ENCODE measurements at places on chromosomes 2 and 18.
A peak's percentile ranks its signal among the peaks of the same experiment; 100 is the strongest.

DNA sequence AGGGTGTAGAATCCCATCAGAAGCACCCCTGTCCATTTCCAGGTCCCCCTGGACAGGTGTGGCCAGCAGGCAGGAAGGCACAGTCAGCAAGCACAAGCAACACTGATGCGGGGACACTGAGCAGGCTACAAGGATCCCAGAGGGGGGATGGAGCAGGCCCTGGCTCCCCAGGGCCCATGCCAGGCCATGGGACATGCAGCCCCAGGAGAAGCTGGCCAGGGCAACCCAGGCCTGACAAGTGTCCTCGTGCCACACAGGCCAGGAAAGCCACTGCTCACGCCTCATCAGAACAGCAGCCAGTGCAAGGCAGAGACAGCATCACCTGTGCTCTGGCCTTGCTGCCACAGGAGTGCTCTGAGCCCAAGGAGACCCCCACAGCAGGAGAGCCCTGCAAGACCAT lies 14.1 kb upstream of the GPC1 start:
- DNase-seq, result no peak

DNA sequence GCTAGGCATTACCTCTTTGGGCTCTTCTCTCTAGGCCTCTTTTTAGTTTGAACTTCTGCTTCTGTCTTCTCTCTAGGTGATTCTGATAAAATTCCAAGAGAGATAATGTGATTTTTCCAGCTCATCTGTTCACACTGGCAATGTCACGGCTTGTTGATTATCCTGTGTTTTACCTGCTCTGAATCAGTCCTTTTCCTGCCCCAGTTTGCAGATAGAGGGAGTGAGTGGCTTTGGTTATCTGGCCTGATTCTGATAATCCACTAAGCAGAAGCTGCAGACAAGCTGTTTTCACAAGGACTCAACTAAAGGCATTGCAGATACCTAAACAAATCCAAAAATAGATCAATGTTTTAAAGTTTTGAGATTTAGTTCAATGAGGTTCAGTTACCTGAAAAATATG lies 111.9 kb downstream of the DCC start:
- DNase-seq, result no peak

DNA sequence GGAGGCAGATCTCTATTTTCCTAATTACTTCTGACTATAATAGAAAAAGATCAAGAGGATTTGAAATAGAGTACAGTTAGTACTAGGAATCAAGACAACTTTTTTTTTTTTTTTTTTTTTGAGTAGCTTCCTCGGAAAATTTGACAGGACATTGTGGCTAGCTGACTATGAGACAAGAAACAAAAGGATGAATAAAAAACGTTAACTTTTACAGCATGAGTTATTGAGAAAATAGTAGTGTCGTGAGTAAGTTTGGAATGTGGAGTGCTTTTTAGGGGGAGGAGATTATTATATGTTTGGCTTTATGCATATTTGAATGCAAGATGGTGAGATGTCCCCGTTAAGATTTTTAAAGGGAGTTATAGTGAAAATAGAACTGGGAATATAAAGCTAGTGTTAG lies 27.7 kb upstream of the CPS1 start:
- no peak for DNase-seq

GRCh38 chr2:20304411-20304810 lies 46.2 kb downstream of the PUM2 start:
- DNase-seq, result no peak

- peak; percentile 85 for DNase-seq
Observed at GRCh38 chr2:233247116-233247515, 4.4 kb upstream of the ATG16L1 start.

DNA sequence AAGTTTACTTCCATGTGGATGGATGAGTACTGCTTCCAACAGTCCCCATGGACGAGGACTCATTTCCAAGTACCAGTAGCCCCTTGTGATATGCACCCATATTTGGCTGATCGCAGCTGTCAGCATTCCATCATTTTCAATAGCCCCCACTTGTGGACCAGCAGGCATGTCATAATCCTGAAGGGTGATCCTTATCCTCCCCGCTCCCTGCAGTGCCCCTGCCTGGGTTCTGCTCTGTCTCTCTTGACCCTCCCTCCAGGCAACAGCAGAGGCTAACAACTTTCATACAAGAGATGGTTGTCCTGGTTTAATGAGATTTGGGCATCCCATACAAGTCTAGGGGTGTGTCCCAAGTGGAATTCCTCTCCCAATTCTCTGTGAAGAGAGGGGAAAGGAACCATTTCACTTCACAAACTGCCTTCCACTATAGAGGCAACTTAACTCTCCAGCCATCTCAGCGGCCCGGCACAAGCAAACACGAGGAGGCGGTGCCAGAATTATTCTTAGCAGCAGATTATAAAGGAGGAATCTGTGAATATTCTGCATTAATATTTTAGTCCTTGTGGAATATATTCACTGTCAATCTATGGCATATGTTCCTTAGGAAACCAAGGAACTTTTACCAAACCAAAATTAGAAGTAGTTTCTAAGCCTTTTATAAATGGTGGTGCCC lies 110.7 kb downstream of the RTN4 start:
- DNase-seq, result no peak

DNA sequence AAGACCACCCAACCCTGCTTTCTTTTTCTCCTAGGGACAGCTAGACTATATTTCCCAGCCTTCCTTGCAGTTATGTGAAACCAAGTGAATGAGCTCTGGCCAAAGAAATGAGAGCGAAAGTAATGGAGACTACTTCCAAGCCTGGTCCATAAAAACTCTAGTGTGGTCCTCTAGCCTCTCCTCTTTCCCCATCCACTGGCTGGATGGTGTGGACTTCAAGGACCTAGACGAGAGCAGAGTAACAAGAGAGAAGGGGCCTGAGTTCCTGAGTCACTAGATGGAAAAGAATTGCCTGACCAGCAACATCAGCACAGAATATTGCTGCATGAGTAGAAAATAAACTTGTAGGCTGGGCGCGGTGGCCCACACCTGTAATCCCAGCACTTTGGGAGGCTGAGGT lies 2.9 kb upstream of the TMSB10 start:
- DNase-seq, result no peak

DNA sequence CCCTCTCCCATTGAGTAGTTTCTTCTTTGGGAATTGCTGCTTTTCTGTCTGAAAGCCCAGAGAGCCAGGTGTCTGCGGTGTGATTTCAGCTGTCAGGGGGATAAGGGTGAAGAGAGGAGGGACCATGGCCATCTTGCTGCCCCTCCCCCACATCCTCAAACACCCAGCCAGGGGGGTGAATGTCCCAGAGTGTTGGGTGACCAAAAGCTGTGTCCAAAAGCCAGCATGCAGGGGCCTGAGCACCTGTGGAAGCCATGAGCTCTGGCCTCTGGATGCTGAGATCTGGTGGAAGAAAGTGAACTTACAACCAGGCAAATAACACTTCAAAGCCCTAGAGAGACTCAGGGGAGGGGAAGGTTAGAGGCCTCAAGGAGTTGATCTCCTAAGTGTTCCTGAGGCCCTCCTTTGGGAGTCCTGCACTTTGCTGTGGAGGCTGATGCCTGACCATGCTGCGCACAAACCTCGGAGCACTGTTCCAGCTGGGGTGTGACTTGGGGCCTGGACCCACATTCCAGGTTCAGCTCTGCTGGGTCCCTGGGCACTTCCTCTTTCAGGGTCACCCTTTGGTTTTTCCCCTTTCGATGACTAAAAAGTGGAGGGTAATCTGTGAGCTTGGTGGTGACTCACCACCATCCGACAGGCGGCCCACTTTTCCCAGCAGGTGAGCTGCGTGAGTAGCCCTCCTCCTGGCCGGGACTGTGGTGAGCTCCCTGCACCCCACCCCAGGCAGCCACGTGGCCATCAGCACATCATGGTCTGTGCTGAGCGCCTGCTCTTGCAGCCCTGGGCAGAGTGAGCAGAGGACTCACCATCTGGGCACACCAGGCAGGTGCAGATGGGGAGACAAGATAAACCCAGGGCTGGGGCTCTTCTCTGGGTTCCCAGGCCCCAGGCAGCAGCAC lies 66.8 kb upstream of the FOSL2 start:
- DNase-seq, result peak; percentile 92

DNA sequence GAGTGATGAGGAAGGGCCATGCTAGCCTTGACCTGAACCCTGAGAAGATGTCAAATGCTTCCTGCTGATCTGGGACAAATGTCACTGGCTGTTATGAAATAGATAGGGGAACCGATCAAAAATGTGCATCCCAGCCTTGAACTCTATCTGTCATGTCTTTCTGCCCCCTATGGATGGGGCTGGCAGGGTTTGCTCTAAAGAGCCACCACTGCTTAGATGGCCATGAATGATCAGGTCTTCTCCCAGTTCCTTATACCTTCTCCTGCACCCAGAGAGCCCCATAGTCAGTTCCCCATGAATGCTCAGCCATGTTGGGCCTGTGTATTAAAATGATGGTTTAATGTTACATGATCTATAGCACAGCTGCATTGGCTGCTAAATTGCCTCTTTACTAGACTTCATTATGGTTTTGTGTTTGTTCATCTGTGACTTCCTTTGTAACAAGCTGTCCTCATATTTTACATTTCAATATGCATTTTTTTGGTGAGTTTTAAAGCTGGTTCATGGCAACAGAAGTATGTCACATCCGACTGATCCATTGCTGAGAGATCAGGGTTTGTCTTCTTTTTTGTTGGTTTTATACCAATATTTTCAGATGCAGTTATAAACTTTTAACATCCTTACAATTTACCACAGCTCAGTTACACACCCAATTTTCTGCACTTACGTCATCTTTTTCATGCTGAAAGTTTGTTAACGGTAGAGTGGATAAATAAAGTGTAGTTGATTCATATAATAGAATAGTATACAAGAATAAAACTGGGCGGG lies 56.3 kb upstream of the SMAD2 start:
- DNase-seq, result peak; percentile 58

GRCh38 chr2:226772389-226773179 lies 27.0 kb downstream of the IRS1 start:
- DNase-seq, result no peak

- DNase-seq, result peak; percentile 74
Observed at GRCh38 chr2:101516823-101517690, 42.1 kb upstream of the RFX8 start.

DNA sequence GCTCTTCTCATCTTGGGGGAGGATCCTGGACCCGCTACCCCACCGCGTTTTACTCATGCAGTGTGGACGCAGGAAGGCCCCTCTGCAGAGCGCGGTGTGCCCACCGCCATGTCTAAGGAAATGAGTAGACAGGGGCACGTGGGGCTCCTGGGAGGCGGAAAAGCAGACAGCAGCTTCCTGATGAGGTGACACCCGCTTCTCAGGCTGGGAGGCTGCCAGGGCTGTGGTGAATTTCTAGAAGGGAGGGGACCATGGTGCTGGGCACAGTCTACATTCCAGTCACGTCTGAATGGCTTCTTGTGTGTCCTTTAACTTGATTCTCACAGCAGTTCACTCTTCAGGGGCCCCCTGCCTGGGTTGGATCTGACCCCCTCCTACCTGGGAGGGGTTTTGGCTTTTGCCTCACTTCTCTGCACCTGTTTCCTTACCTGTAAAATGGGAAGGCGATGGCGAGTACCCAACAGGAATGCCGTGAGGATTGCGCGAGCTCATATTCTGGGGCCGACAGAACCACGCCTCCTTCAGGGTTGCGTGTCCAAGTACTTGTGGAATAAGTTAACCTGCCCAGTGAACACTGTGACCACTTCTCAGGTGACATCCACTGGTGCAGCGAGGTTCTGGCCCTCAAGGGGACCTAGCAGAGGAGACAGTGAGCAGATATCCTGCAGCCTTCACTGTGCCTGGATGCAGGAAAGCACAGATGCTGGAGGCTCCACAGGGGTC lies 32.3 kb upstream of the MBP start:
- DNase-seq, result no peak

- DNase-seq, result no peak
Observed at GRCh38 chr2:120771781-120772208, 36.1 kb downstream of the GLI2 start.

DNA sequence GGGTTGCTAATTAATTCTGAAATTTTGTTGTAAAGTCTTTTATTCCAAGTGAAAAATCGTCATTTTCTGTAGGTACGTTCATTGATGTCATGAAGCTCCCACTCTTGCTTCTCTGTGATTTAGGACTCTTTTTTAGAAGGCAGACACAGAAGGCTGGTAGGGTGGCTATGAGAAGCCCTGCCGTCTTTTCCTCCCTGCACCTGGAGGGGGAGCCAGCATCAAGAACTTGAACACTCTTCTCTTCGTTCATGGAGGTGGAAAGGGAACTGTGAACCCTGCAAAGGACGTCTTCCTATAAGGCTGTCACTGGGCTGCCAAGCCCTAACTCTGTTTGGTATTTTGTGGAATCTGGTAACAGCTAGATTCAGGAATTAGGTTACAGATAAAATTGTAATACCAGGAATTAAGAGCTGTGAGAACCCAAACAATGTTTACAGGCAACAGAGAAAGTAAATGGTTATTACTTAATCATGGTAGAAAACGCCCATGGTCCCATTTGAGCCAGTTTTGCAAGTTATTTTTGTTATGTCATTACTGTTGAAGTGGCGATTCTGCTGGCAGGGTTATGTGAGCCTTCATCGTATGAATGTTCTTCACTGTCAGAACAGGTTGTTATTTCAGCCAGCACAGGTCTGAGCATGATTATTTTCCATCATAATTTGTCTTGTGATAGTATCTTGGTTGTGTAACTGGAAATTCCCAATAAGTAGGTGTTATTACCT lies 112.2 kb downstream of the OSBPL6 start:
- DNase-seq, result peak; percentile 24

- no peak for DNase-seq
Observed at GRCh38 chr18:37440206-37440605, 125.4 kb downstream of the CELF4 start.

- DNase-seq, result no peak
Observed at GRCh38 chr2:217456016-217456415, 546.8 kb downstream of the TNS1 start.

- DNase-seq, result peak; percentile 95
Observed at GRCh38 chr2:20141056-20141762, 83.7 kb downstream of the SDC1 start.

DNA sequence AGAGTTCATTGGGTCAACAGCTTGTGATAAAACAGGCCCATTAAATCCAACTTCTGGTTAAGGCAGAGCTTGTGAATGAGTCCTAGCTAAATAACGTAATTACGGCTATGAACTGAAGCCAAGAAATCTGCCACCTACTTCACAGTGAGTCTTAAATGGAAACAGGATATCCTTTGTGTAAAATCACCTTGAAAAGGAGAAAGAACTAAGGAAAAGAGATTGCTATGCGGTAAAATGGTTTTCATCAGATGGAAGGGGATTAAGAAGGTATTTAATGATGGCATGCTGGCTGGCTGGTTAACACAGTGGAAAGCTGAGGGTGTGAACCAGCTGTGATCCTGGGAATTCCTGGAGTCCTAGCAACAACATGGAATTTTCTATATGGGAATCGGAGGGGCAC lies 156.6 kb downstream of the DOK6 start:
- DNase-seq, result no peak

- DNase-seq, result peak; percentile 88
Observed at GRCh38 chr2:215680605-215681598, 245.0 kb upstream of the FN1 start.

- no peak for DNase-seq
Observed at GRCh38 chr2:29459445-29460179, 344.4 kb downstream of the CLIP4 start.

- no peak for DNase-seq
Observed at GRCh38 chr2:67260343-67261277, 136.5 kb upstream of the ETAA1 start.

- DNase-seq, result peak; percentile 17
Observed at GRCh38 chr2:14642499-14642898, 10.0 kb downstream of the LRATD1 start.
